ENCODE measurements at places on chromosomes 2 and 18. TPM values are rescaled to one million over a fixed set of nuclear protein-coding genes. Genes with fewer than 3 reads are reported as not detected.

ALPG gene
- total RNA-seq = not detected

ANKRD29 gene
- total RNA-seq = 0.50 TPM

SP110 gene
- total RNA-seq = 15.4 TPM

GDF7 gene
- not detected for total RNA-seq

MC5R gene
- total RNA-seq = not detected

NDUFS1 gene
- 74.5 TPM for total RNA-seq
